Activated CD4-positive, alpha-beta memory T cell treated with anti-CD3 and anti-CD28 coated beads for 36 hours (primary cell): ENCODE measurements at places on chromosomes 13 and 19.

GRCh38 chr13:44212633-44213396, 160.8 kb upstream of the SERP2 start:
- DNase-seq = no peak

DNA sequence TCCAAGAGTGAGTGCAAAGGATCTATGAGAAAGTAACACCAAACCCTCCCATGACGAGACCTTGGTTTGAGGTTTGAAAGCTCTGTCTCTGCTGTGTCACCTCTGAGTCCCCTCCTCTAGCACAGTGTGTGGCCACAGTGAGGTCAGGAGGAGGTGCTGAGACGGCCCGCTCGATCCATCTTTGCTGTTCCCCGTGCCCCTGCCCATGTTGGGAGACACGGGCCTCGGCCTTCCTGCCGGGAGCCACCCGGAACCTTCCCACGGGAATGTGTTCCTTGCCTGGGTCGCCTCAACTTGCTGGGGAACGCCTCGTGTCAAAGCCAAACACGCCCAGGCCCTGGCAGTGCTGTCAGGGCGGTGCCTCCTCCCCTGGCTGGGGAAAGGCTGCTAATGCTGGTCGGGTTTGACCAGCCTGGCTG, 10.1 kb downstream of the NANOS3 start:
- no peak for DNase-seq

DNA sequence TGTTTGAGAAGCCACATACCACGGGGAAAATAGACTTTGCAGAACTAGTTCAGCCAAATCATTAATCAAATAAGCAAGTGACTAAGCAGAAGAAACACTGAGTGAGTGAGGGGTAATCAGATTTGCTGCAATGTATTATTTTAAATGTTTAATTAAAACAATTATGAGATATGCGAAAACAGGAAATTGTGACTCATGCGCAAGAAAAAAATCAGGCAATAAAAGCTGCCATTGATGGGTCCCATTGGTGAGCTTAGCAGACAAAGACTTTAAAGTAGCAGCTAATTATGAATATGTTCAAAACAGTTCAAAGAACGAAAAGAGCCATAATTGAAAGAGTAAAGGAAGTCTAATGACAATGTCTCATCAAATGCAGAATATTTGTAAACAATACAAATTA, 644.1 kb downstream of the GPC5 start:
- DNase-seq = no peak

- no peak for DNase-seq
These were observed 292.1 kb downstream of the DNAJC15 start for GRCh38 chr13:43315522-43315921.
